NCI-H2029 treated with DMSO at 0.1 percent for 48 hours (cell line): ENCODE measurements at places on chromosomes 7 and 10.

- no peak for DNase-seq
Observed at GRCh38 chr7:146937836-146938235, 821.2 kb downstream of the CNTNAP2 start.

DNA sequence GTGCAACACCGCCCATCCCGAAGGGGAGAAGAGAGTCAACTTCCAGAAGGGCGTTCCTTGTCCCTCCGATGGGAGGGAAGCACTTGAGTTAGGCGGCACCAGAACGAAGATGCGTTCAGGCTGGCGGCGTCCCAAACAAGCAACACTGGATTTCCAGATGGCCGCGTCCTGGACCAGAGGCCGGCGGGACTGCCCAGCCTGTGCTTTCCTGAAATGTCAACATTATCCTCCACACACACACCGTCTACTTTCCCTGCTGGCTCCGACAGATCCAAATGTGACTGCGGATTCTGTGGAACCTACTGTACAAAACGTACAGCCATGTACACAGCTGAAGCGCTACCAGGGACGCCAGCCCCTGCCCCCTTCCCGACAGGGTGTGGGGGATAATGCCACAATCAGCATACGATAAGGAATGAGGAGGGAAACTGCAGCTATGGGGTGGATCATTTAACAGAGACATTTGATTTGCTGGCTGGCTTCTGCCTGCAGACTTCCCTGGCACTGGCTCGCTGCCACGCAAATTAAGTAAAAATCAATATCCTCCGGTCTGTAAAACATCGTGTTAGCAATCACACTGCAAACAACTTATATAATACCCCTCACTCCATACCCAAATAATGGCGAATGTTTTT, 82.1 kb downstream of the ZRANB1 start:
- DNase-seq = no peak

- no peak for DNase-seq
Observed at GRCh38 chr7:68087401-68087800, 1090.8 kb downstream of the TYW1 start.

- no peak for DNase-seq
Observed at GRCh38 chr7:98230746-98231471, 19.7 kb downstream of the BHLHA15 start.

GRCh38 chr7:18555120-18555519, 59.6 kb downstream of the HDAC9 start:
- DNase-seq = no peak

DNA sequence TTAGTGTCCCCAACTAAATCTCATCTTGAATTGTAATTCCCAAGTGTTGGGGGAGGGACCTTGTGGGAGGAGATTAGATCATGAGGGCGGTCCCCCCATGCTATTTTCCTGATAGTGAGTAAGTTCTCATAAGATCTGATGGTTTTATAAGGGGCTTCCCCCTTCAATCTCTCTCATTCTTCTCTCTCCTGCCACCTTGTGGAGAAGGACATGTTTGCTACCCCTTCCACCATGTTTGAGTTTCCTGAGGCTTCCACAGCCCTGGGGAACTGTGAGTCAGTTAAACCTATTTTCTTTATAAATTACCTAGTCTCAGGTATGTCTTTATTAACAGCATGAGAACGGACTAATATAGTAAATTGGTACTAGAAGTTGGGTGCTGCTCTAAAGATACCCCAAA, 365.6 kb downstream of the ANKRD7 start:
- no peak for DNase-seq

DNA sequence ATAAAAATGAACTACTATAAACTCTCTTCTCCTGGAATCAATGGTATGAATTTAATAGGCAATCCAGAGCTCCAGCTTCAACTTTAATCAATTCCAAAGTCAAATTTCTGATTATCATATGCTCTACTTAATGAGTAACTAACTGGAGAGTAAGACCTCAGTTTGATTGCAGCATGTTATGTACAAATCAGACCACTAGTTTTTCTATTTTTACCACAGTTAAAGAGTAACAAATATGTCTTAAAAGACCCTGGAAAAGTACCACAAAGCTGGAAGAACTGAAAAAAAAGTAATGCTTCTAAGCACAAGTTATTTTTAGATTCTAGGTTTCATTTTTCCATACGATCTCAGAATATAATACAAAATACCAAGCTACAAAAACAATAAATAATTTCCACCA, 56.0 kb upstream of the TNKS2 start:
- DNase-seq = no peak

- no peak for DNase-seq
Observed at GRCh38 chr10:99331207-99331803, 2.1 kb downstream of the CNNM1 start.

DNA sequence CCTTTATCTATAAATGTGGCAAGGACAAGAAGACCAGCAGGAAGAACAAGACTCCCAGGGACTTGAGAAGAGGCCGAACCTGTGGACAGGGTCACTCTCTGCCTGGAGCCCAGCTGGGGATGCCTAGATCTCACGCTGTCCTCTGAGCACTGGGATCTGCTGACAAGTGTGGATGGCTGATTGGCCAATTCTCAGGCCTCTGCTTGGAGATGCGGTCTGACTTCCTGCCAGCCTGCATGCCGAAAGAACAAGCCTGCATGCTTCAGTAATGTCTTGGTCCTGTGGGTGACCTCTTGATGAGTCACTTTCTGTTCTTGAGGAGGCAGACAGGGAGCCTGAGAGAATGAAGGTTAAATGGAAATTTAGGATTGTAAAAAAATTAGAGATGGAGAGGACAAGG, 84.7 kb downstream of the TMEM178B start:
- DNase-seq = no peak

DNA sequence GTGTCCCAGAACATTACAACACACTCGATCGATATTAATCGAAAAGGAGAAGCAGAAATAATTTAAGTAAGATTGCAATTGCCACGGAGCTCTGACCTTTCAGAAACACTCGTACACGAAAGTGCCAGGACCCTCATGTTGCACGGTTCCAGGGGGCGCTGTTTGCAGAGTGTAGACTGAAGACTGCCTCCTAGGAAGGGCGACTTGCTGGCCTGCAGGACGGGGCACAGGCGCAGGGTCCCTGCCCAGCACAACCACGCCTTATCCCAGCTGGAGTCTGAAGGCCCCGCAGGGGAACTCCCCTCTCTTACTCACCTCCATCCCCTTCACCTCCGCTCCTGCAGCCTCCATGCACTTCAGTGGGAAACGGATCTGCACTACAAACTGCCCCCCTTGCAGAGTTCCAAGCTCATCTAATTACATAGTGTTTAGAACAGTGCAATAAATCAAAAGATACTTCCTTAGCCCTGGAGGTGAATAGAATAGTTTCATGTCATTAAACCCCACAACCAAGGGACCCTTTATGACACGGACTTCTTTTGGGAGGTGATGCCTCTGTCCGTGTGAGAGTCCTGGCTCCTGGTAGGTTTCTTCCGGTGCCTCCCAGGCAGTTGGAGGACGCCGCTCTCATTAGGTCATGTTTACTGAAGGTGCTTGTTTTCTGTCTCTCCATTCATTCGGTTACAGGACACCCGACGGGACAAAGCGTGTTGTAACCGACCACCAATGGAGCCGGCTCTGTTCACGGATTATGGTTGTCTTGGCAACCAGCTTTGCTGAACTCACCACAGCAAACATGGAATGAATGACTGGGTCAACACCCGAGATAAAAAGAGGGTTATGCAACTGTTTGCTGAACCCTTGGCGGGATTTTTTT, 262.2 kb downstream of the BAMBI start:
- peak; percentile 89 for DNase-seq

GRCh38 chr7:26398427-26398755, 106.7 kb downstream of the SNX10 start:
- DNase-seq = no peak

DNA sequence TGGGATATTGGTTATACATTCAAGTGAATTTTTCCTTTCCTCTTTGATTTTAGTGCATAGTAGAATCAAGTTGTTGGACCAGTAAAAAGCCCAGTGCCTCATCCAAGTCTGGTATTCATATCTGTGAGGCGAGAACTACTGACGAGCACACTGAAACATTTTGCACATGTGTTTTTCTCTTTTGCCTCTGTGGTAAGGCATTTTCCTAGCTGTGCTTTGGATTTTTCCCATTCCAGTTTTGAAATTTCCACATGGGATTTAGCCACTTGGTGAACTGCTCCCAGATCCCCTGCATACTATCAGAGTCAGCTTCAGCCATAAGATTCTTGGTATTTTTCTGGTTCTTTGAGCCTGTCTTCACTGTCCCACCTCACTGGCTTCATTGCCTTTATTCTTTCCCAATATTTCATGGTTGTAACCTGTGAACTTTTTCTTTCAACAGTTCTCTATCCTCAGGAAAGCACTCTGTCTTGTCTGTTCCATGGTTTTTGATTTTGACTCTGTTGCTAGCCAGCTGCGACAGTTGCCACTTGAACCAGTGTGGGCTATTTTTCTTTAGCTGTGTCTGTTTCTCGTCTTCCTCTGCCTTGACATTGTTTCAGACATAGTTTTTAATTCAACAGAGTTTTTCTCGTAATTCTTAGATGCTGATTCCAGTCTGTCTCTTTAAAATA, 239.0 kb downstream of the REEP3 start:
- no peak for DNase-seq

DNA sequence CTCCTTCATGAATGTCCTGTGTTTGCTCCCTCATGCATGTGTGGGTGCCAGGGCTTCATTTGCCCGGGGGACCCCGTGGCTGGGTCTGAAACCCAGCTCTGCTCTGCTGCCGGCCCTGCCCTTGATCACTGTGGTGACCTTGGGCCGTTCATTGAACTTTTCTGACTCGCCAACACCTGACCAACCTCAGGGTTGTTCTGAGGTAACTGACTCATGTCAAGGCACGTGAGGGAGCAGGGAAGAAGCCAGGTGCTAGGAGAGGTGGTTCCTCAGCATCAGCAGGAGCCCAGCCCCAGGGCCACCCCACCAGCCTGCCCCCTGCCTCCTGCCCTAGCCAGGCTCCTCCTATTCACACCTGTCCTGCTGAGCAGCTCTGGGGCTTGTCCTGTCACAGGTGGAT, 47.9 kb downstream of the TBATA start:
- no peak for DNase-seq

- no peak for DNase-seq
Observed at GRCh38 chr10:43053825-43054224, 23.0 kb upstream of the RET start.

DNA sequence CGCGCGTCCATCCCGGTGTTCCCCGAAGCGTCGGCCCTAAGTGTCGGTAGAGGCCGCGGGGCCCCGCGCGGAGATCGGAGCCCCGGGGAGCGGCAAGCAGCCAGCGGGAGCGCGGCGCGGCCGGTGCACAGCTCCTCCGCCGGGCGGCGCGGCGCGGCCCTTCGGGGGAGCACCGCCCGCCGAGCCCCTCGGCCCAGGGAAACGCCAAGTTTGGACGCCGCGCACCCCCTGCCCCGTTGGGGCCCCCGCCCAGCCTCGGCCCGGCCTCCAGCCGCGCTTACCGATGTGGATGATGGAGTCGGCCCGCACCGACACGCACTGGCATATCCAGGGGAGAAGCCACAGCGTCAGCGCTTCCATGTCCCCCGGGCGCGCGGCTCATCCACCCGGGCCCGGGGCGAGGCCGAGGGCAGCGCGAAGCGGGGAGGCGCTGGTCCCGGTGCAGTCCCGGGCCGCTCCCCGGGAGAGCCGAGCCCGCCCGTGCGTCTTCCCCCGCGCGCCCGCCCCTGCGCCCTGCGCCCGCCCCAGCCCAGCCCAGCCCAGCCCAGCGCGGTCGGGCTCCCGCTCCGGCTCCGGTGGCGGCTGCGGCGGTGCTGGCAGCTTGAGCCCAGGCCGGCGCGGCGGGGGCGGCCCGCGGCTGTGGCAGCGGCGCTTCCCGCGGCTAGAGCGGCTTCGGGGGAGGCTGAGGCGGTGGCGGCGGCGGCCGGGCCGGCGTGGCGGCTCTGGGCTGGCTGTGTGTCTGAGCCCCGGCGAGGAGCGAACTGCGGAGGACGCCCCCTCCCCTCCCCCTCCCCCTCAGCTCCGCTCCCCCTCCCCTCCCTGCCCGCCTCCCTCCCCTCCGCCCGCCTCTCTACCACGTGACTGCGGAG, at the start of gene GRID1:
GRID1 (minus strand) TSS at position 763 of the 869 bp plus-strand sequence.
- no peak for DNase-seq

- DNase-seq = no peak
Observed at GRCh38 chr7:87574630-87575029, 26.1 kb downstream of the ABCB1 start.

GRCh38 chr7:141290973-141291372, 217.1 kb downstream of the TMEM178B start:
- no peak for DNase-seq

GRCh38 chr7:67764289-67764688, 767.7 kb downstream of the TYW1 start:
- no peak for DNase-seq

- no peak for DNase-seq
Observed at GRCh38 chr7:116165717-116166116, 44.6 kb upstream of the TES start.

- peak; percentile 27 for DNase-seq
Observed at GRCh38 chr7:152145853-152146466, 120.5 kb downstream of the GALNT11 start.

- no peak for DNase-seq
Observed at GRCh38 chr7:27221201-27221797, 21.3 kb upstream of the EVX1 start.

GRCh38 chr10:132309879-132310591, 2.3 kb upstream of the STK32C start:
- DNase-seq = no peak

- no peak for DNase-seq
Observed at GRCh38 chr10:7085913-7086589, 324.8 kb downstream of the SFMBT2 start.

GRCh38 chr7:154684666-154685563, 318.0 kb downstream of the PAXIP1 start:
- no peak for DNase-seq

DNA sequence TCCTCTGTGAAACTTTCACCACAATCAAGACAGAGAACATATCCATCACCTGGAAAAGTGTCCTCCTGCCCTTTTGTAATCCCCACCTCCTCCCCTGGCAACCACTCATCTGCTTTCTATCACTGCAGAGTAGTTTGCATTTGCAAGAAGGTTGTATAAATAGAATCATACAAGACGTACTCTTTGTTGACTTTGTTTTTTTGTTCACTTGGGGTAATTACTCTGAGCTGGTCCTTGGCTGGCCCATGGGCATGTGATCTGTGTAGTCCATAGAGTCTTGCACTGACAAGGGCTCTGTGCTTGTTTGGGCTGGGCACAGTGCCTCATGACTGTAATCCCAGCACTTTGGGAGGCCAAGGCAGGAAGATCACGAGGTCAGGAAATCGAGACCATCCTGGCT, 7.8 kb upstream of the HACD1 start:
- no peak for DNase-seq
